ENCODE measurements at places on chromosomes 12 and 14.

DNA sequence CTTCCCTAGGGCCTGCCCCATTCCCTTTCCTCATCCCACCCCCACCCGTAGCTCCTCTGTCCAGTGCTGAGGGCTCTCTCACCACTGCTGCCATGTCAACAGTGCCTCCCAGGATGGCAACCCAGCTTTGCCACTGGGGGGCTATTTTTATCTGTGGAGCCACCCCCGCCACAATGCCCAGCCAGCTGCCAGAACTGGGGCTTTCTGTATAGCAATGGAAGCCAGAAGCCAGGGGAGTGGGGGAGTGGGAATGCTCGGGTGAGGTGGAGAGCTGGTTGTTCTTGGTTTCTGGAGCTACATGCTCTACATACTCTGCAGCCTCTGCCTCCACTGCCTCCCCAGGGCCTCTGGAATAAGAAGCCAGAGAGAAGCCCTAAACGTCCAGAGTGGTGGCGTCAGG, 8.9 kb downstream of the PDE1B start:
- no peak for DNase-seq

DNA sequence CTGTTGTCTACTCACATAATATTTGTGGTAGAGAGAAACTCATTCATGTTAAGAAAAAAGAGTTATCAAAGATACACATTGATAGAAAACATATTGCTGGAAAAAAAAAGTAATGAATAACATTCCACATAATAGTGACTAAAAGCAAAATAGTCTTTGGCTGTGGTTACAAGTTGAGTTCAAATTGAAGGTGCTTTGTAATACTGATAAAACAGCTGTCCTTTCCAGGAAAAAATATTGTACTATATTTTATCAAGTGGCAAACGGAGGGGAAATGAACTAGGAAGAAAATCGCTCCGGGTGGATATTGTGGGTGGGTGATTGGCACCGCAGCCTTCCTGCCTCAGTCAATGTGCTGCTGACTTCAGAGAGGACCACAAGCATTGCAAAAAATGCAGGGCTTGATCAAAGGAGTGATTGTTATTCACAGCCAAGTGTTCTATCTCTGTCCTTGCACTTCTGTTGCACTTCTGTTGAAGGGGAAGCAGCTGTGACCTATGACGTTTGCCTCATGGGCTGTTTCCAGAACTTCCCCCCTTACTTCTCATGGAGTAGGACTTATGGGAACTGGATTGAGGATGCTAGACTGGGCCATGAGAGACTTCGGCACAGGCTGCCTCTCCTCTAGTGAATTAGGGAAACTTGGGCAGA, 114.4 kb downstream of the VRK1 start:
- DNase-seq: no peak

DNA sequence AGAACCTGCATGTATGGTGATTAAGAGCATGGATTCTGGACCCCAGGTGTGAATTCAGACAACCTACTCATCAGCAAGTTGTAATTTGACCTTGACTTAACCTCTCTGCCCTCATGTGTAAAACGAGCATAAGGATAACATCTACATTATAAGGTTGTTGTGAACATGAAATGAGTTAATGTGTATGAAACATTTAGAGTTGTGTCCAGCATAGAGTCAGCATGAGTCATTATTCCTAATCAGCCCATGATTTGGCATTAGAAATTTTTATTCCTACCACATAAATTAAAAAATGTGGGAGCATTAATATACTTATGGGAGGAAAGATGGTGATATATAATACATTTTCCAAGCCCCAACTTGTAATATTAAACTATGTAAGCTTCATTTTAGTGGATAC, 95.9 kb upstream of the DDHD1 start:
- no peak for DNase-seq

DNA sequence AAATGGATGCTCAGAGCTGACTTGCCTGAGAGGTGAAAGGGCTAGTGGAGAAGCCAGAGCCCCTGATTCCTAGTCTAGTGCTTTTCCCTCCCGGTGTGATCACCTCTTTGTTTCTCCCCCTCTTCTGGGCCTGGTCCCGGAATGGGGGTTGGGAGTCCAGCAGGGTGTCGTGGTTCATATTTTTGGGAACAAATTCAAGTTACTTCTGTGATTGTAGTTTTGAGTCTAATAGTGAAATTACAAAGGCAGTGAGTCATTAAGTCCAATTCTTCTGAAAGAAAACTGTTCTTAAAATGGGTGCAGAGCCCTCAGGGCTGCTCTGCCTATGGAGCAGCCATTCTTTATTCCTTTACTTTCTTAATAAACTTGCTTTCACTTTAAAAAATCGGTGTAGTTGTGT, 7.6 kb downstream of the SUSD6 start:
- DNase-seq: no peak

DNA sequence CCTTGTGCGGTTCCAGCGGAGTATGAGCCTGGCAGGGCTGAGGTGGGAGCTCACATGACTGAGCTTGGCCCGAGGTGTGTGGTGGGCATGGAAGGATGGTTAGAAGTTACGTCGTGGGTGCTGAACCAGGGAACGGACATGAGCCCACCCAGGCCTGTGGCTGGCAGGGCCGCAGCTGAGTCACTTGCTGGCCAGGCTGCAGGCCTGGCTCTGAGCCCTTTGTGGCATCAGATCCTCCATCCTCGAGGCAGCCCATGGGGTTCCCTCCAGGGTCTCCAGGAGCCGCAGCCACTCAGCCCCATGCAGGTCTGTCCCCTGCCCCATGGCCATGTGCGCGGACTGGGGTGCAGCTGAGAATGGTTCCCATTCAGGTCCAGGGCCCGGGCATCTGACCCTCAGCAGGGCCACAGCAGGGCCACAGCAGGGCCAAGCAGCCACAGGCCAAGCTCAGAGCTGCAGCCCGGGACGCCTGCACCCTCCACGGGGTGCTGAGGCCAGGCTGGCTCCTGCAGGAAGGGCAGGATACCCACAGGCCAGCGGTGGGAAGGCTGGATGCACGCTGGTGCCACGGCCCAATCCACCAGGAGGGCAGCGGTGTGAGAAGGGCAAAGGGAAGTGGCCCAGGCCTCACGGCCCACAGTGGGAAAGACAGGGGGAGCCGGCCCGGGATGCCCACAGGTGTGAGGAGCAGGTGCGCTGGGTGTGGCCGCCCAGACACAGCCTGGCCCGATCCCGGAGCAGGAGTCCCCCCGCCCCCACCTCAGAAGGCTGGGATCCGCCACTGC, 26.3 kb upstream of the ULK1 start:
- DNase-seq: no peak

GRCh38 chr12:9702255-9702654, 30.6 kb downstream of the CLECL1 start:
- no peak for DNase-seq
